ENCODE measurements at places on chromosomes 3 and 15. TPM values are rescaled to one million over a fixed set of nuclear protein-coding genes. Genes with fewer than 3 reads are reported as not detected.

Gene PLCH1
- total RNA-seq = 0.94 TPM

Gene BCL2A1
- 511 TPM for total RNA-seq

Gene CACNA2D3
- total RNA-seq = 2.0 TPM

Gene LSMEM2
- total RNA-seq = not detected

Gene GMNC
- not detected for total RNA-seq

Gene P2RY14
- 2.3 TPM for total RNA-seq

Gene EPHA3
- not detected for total RNA-seq

Gene CADPS
- total RNA-seq = under 0.01 TPM

Gene HESX1
- total RNA-seq = 0.52 TPM

Gene ITGA11
- under 0.01 TPM for total RNA-seq

Gene CCDC51
- total RNA-seq = 1.4 TPM

Data from mononuclear cell (primary cell).